ENCODE measurements at places on chromosomes 7 and 10. TPM values are rescaled to one million over a fixed set of nuclear protein-coding genes. Genes with fewer than 3 reads are reported as not detected.

- no peaks in the 10 kb centered on the region for H3K27me3 ChIP-seq
- H3K36me3 ChIP-seq = peaks cover 71% of the 10 kb centered on the region
- no peak for DNase-seq
- H3K27ac ChIP-seq = no peak overlapping the region
- no peaks in the 10 kb centered on the region for H3K4me1 ChIP-seq
- no peak overlapping the region for H3K4me3 ChIP-seq
Observed at GRCh38 chr10:86914734-86915133, 42.7 kb downstream of the MMRN2 start.

- no peaks in the 10 kb centered on the region for H3K36me3 ChIP-seq
- DNase-seq = no peak
- H3K27me3 ChIP-seq = no peaks in the 10 kb centered on the region
- no peak overlapping the region for H3K4me3 ChIP-seq
- peak overlapping the region; percentile 96 for H3K27ac ChIP-seq
Observed at GRCh38 chr10:73886085-73886529, 11.8 kb upstream of the CAMK2G start.

GRCh38 chr10:132967540-132967939, 25.2 kb upstream of the CFAP46 start:
- H3K4me1 ChIP-seq = peaks cover under 1% of the 10 kb centered on the region
- no peaks in the 10 kb centered on the region for H3K36me3 ChIP-seq
- no peak overlapping the region for H3K4me3 ChIP-seq
- peaks cover 62% of the 10 kb centered on the region for H3K27me3 ChIP-seq

- H3K4me3 ChIP-seq = no peak overlapping the region
- H3K4me1 ChIP-seq = no peaks in the 10 kb centered on the region
- no peaks in the 10 kb centered on the region for H3K27me3 ChIP-seq
- H3K27ac ChIP-seq = no peak overlapping the region
- no peak for DNase-seq
- no peaks in the 10 kb centered on the region for H3K36me3 ChIP-seq
Observed at GRCh38 chr7:91348711-91349110, 84.5 kb downstream of the FZD1 start.

Gene JAKMIP3
- total RNA-seq = not detected

Gene CLIP2
- 5.6 TPM for total RNA-seq

Gene TACR2
- 24.0 TPM for total RNA-seq

DNA sequence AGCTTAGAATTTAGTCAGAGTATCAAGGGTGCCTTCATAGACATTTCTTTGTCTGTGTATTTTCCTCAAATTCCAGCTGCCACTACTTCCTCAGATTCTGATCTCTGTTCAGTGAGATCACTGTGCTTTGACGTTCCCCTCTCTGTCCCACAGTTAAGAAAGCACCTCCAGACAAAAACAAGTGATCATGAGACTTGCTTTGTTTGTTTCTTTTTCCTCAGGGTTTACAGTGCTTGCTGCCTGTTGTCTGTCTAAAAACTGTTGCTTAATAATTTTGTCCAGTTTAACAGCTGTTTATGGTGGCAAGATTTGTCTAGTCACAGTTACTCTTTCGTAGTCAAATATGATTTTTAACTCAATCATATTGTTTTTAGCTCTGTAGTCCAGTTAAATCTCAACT, 29.1 kb downstream of the TRUB1 start:
- DNase-seq = no peak
- no peak overlapping the region for H3K27ac ChIP-seq

DNA sequence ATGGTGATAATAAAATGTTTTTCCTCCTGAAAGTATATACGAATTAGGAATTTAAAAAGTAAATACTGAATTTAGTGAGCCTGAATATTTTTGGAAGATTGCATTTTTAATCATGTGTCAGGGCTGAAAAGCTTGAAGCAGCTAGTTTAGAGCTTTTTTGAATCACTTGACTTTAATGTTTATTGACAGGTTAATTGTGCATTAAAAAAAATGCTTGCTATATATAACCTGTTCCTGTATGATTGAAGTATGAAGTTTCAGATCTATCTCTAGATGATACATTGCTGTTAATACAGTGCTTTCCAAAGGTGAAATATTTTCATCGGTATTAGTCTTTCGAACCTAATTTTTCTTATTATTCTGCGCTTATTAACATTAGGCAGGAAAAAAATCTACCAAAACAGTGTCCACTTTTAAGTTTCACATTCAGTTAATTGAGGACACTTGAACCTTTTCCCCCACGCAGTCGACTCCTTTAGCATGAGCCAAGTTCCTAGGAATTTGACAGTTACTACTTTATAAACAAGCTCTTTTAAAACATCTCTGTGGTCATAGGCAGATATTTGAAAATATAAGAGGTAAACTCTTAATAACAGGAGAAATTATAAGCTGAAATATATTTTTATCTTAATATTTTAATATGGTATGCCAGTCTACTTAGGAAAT, 187.1 kb downstream of the MLLT10 start:
- no peaks in the 10 kb centered on the region for H3K36me3 ChIP-seq
- DNase-seq = no peak
- H3K27me3 ChIP-seq = no peaks in the 10 kb centered on the region
- H3K27ac ChIP-seq = no peak overlapping the region
- H3K4me1 ChIP-seq = peaks cover 35% of the 10 kb centered on the region

GRCh38 chr10:102588875-102589274, 55.4 kb upstream of the TRIM8 start:
- no peaks in the 10 kb centered on the region for H3K27me3 ChIP-seq
- no peak overlapping the region for H3K27ac ChIP-seq
- peaks cover 18% of the 10 kb centered on the region for H3K36me3 ChIP-seq
- no peak overlapping the region for H3K4me3 ChIP-seq
- H3K4me1 ChIP-seq = no peaks in the 10 kb centered on the region

GRCh38 chr7:47325337-47325736, 256.6 kb downstream of the TNS3 start:
- H3K27me3 ChIP-seq = no peaks in the 10 kb centered on the region
- H3K4me3 ChIP-seq = no peak overlapping the region
- H3K4me1 ChIP-seq = peaks cover 40% of the 10 kb centered on the region
- no peak for DNase-seq

DNA sequence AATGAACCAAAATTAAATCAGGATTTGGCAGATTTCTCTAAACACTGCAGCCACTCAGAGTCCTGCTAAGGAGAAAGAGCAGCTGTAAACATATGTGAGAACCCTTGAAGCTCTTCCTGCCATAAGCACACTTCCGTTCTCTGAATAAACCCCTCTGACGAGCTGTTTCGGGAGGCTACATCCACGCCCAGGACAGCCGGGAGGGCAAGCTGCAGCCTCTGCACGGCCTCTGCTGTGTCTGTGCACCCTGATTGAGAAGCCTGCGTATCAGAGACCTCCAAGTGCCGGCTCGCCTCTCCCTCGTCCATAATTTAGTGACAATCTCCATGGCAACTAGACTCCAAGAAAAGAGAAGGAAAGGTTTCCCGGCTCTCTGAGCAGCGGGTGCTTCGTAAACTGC, 114.4 kb downstream of the PTPRN2 start:
- DNase-seq = no peak
- H3K4me3 ChIP-seq = no peak overlapping the region
- H3K36me3 ChIP-seq = no peaks in the 10 kb centered on the region
